ENCODE measurements at places on chromosomes 3 and 15.
A peak's percentile ranks its signal among the peaks of the same experiment; 100 is the strongest.

DNA sequence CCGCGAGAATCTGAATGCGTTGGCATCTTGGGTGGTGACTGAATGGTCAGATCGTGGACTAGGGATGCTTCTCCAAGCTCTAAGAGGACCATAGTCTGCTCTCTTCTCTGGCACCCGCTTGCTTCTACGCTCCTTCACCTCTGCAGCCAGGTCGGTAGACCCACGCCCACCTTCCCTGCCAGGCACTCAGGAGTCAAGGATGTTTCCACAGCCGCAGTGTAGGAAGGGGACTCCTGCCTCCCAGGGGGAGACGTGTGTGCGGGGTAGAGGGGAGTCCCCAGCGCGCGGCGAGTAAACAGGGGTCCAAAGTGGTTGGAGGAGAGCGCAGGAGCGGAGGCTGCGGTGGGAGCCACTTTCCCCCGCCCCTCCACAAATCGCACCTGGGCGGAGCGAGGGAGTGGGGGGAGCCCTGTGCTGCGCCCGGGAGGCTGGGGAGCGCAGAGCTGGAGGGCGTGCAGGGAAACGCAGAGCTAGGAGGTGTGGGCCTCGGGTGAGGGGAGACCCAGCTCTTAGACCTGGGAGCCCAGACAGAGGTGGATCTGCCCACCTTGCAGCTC, 1.7 kb downstream of the LRRC3B start:
- no peak for DNase-seq

DNA sequence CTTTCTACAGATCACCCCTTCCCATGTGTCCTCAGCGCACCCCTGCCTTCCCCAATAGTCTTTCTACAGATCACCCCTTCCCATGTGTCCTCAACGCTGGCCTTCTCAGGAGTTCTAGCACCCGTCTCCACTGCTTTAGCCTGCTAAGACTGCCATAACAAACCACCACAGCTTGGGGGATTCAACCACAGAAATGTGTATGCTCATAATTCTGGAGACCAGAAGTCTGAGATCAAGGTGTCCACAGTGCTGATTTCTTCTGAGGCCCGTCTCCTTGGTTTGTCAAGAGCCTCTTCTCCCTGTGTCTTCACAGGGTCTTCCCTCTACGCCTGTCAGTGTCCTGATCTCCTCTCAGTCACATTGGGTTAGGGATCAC, 68.1 kb upstream of the CGNL1 start:
- DNase-seq = no peak

DNA sequence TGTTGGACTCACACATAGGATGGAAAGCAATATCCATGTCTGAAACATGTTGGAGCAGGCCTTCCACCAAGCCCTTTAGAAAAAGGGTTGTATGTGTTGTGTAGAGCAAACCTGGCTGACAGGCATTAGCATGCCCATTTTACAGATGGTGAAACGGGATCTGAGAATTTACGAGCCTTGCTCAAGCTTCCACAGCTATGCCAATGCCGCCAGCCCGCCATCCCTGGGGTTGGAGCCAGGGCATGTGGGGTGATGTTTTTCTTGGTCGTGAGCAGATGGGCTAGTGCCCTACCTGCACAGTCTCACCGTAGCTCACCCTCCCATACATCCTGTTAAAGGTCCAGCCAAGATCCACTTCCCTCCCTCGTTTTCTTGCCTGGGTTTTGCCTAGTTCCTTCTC, 97.5 kb upstream of the TLE3 start:
- DNase-seq = no peak

DNA sequence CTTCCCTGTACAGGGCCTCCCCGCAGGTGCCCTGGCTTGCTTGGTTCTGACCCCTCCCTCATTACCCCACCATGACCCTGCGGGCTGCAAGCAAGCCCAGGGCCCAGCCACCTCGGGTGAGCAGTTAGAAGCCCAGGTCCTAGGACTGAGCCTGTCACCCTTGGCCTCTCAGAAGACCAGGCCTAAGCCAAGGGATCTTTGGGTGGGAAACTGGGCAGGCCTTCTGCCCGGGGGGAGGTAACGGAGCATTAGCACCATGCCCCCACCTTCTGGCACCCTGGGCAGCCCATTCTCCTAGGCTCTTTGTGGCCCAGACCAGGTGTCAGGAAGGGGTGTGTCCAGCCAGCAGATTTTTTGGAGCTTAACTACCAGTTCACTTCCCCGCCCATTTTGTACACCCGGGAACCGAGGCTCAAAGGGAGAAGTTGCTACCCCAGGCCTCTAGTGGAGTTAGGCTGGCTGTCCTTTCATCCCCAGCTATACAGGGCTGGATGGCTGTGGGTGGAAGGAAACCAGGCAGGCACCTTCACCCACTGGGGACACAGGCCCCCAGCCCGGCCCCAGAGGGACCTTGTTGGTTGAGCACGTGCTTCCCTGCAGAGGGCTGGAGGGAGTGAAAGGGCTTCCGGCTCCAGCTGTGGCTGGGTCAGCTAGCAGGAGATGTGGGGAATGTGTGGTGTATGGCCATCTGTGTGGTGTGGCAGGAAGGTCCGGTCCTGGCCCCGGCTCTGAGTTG, 1.4 kb downstream of the CSK start:
- peak; percentile 60 for DNase-seq

- DNase-seq = no peak
Measured at GRCh38 chr3:17800232-17800631, 57.8 kb upstream of the TBC1D5 start.

- no peak for DNase-seq
Measured at GRCh38 chr15:60372756-60373155, 25.0 kb downstream of the ANXA2 start.

DNA sequence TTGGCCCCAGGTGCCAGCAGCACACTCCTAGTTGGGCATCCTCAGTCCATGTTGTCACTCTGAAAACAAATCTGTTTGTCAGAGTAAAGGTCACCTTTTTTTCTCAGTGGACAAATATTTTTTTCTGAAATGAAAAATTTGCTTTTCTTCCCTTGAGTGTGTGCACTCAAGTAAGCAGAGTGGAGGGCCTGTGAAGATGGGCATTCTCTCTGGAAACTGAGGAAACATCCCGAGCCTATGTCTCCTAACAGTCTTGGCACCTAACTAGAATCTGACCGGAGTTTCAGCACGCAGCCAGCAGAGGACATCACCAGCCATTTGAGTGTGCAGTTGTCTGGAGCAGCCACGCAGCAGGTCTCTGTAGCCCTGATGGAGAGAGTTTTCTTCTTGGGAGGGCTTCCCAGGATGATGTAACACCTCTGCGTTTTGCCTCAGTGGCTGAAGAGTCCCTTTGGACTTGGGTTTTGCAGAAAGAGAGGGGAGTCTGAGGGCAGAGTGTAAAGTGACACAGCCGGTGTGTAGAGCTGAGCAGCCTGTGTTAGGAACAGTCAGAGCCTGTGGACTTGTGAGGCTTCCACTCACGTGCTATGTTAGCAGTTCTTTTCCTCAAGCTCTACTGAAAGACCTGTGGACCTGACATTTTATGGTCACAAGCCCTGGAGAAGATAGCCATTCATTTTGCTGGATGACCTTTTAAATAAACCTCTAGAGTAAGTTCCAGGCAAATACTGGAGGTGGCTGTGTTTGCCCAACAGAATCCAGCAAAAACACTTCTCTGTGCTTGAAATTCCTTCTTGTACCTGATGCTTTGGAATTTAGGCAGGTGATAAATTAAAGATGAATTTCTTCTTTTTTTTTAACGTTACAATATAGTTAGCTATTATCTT, 51.6 kb downstream of the ABHD2 start:
- no peak for DNase-seq

GRCh38 chr3:114672692-114673447, 379.0 kb downstream of the TIGIT start:
- no peak for DNase-seq

- peak; percentile 48 for DNase-seq
Measured at GRCh38 chr15:63238796-63239195, 38.6 kb upstream of the APH1B start.

DNA sequence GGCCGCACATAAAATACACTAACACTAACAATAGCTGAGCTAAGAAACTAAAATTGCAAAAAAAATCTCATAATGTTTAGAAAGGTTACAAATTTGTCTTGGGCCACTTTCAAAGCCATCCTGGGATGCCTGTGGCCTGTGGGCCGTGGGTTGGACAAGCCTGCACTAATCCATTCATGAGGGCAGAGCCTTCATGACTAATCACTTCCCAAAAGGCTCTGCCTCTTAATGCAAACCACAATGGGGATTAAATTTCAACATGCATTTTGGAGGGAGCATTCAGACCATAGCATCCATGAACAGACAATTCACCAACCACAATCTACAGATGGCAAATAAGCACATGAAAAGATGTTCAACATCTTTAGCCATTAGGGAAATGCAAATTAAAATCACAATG, 128.2 kb downstream of the SUCLG2 start:
- no peak for DNase-seq

DNA sequence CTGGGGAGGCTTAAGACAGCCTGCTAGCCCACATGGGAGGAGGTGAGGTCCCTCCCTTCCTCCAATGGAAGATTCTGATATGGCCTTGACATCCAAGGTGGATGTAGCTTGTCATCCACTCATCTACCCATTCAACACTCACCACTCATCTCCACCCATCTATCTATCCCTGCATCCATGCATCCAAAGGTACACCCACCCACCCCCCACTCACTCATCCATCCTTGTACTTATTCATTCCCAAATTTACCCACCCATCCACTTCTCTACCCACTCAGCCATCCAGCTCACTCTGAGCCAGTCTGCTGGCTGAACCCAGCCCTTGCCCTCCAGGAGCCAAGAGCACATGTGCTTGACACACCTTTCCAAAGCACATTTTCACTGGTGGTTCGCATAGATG, 189.7 kb downstream of the TLE3 start:
- no peak for DNase-seq

GRCh38 chr15:91887321-91887720, 33.8 kb downstream of the SLCO3A1 start:
- DNase-seq = no peak

GRCh38 chr15:55627730-55628368, 39.7 kb upstream of the PYGO1 start:
- DNase-seq = no peak

- no peak for DNase-seq
Measured at GRCh38 chr3:40187945-40188344, 121.6 kb upstream of the EIF1B start.

- no peak for DNase-seq
Measured at GRCh38 chr3:115402651-115403050, 220.7 kb upstream of the GAP43 start.

DNA sequence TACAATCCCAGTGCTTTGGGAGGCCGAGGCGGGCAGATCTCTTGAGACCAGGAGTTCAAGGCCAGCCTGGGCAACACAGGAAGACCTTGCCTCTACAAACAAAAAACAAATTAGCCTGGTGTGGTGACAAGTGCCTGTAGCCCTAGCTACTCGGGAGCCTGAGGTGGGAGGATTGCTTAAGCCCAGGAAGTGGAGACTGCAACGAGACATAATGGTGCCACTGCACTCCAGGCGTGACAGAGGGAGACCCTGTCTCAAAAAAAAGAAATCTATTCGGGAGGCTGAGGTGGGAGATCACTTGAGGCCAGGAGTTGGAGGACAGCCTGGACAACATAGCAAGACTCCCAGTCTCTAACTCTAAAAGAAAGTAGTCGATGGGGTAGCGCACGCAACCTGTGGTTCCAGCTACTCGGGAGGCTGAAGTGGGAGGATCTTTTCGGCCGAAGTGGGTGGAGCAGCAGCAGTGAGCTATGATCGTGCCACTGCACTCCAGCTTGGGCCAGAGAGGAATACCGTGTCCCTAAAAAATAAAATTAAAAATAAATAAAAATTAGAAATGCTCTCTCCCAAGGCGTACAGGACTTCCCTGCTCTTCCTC, 775 bp downstream of the C3orf33 start:
- no peak for DNase-seq

DNA sequence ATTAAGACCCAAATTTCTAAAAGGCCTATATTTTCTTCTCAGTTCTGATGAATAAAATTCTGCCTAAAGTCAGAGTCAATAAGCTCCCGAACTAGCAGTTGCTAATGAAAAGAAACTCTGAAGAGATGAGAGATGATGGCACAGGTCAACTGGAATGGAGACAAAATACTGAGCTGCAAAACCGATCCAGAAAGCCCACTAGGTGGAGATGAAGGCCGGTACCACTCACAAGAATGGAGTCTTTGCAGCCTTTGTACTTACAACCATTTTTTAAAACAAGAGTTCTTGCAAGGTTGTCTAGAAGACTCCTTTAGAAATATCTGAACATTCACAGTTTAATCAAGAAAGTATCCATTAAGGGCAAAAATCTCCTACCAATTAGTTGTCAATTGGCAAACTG, 119.9 kb upstream of the TJP1 start:
- no peak for DNase-seq

DNA sequence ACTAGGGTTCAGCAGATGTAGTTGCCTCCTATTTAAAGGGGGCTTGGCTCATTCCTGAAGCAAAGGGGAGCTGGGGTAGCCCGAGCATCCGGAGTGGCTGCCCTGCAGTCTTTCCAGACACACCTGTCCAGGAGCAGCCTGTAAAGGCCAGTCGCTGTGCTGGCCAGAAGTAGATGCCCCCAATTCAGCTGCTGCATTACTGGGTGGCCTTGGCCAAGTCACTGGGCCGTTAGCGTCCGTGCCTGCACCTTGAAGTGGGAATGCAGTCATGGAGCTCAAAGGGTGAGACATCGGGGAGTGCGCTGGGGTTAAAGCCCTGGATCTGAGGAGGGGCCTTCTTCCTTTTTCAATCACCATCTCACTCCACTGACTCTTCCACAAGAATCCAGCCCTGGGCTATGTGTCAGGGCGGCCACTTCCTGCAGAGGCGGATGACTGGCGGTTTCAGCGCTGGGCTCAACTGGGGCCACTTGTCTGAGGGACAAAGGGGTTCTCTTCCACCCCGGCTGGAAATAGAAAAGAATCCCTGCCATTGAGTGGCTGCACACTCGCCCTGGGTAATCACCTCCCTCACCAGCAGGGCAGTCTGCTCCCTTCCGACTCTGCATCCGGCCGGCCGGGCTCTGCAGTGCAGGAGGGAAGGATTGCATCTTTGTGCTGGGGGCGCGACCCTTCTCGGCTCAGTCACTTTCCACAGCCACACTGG, 11.8 kb downstream of the ALDH1A3 start:
- DNase-seq = no peak

DNA sequence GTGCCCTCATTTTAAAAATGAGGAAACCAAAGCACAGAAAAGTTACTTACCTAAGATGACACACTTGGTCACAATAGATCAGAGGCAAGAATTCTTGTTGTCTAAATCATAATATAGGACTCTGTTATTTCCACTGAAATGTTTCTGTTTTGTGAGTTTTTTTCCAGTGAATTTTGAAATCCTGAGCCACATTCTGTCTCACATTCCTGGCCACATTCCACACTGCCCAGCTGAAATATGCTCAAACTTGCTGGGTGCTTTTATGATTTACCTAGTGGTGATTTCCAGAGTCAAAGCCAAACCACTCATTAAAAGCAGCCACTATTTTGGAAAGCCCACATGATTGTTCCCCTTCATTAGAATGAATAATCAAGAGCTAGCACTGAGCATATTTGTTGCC, 82.3 kb upstream of the NPHP3 start:
- no peak for DNase-seq

DNA sequence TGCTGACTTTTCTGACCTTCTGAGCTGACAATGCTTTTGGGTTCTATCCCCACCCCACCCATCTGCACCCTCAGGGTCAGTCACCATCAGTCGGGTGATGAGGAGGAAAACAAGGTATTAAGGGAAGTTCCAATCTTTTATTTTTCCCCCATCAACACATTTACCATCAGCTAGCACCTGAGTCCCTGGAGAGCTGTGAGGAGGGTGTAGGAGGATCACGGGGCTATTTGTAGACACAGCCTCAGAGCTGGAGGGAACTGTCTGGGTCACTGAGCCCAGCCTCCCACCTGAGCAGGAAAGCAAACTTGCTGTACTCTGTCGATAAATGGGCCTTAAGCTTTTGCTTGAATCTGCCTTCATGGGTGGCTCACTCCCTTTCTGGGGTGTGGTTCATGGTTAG, 24.8 kb upstream of the ZFAND6 start:
- no peak for DNase-seq

All from activated naive CD4-positive, alpha-beta T cell treated with anti-CD3 and anti-CD28 coated beads for 36 hours (primary cell).